ENCODE measurements at places on chromosomes 1 and 21.

DNA sequence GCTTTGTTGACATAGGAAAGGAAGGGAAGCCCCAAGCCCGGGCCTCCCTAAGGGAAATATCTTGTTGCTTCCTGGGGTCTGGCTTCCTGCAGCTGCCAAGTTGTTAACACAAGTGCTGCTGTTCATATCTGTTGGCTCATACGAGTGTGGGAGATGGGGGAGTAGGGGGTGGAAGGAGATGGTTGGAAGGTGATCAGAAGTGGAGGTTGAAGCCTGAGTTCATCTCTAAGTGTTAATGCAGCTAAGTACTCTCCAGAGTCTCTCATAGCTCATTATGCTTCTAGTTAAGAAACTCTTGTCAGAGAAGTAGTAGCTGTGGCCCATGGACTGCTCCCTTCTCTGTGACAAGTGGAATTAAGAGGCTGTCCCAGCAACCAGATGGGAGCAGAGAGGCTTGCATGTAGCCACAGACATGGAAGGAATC lies 319.2 kb upstream of the SPAG17 start:
- no peak for DNase-seq

DNA sequence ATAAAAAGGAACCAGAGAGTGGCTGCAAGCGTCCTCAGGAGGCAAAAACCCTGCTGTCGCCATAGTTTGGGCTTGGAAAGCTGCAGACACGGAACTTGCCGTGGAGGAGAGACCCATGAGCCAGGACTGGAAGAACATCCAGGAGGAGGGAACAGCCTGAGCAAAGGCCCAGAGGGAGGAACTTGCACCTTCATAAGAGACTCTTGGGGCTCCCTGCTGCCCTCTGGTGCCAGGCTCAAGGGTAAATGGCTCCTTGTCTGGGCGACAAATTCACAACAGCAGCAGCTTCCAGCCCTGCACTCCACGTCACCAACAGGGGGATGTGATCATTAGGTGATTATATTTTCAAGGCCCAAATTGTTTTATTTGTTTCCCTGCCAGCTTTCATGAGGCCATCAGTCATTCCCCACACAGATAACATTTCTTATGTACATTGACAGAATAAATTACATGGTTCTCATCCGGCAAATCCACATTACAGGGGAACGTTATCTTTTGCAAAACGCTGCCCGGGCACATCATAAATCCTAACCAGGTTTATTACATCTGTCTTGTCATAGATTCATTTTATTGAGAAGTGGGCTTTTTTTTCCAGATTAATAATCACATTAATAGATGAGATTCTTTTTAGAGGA lies 143.0 kb upstream of the GRIK3 start:
- no peak for DNase-seq

GRCh38 chr1:246517391-246517790 lies 10.3 kb upstream of the SMYD3 start:
- DNase-seq, result no peak

DNA sequence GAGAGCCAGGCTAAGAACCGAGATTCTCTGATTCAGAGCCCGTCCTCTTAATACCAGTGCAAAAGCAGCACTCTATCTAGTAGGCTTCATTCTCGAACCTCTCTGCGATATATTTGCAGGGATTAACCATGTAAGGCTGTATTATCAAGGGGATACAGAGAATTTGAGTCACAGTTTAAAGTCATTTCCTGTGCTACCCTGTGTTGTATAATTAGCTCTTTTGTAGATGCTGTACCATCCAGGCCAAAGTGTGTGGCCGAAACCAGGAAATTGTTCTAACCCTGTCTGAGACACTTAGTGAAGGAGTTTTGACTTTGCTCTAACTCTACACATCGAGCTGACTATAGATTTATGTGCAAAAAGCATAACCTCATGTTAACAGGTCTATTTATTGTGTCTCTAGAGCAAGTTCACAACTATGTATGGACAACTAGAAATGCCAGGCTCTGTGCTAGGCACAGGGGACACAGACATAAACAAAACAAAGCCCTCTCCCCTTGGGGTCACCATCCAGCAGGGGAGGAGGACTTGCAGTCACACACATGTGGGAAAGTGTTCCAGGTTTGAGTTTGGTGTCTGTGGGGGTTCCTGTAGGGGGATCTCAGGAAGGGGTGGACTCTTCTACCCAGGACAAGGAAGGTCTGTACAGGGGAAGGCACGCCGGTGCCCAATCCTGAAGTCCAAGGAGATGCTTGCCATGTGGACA lies 182.2 kb downstream of the DHRS3 start:
- no peak for DNase-seq

- no peak for DNase-seq
Measured at GRCh38 chr1:20936621-20937020, 149.5 kb upstream of the HP1BP3 start.

GRCh38 chr1:102588536-102588935 lies 519.8 kb downstream of the COL11A1 start:
- DNase-seq, result no peak

- no peak for DNase-seq
Measured at GRCh38 chr1:995665-996633, 3.9 kb downstream of the HES4 start.

GRCh38 chr1:240199758-240200645 lies 108.3 kb downstream of the FMN2 start:
- no peak for DNase-seq

DNA sequence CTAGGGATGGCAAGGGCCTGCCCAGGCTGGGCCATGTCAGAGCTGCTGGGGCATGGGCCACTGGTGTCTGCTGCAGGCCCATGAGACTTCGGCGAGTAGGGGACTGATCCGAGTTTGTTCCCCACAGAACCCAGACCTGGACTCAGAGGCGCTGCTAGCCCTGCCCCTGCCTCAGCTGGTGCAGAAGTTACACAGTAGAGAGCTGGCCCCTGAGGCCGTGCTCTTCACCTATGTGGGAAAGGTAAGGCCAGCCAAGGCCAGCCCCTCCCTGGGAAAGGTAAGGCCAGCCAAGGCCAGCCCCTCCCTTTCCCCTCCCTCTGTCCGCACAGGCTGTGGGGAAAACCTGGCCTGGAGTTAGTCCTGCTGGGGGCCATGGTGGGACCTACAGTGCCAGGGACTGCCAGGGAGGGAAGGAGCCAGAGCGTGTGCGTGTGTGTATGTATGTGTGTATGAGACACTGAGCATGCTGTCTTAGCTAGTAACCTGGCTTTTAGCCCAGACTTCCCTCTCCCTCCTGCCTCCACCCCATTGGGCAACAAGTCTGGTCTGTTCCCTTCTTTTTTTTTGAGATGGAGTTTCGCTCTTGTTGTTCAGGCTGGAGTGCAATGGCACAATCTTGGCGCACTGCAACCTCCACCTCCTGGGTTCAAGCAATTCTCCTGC lies 8.0 kb downstream of the FAAH start:
- peak; percentile 84 for DNase-seq

- no peak for DNase-seq
Measured at GRCh38 chr1:181504399-181504842, 21.1 kb downstream of the CACNA1E start.

GRCh38 chr1:18927082-18927653 lies 24.8 kb upstream of the ALDH4A1 start:
- DNase-seq, result no peak

- DNase-seq, result no peak
Measured at GRCh38 chr1:116164604-116165368, 53.6 kb downstream of the MAB21L3 start.

- DNase-seq, result no peak
Measured at GRCh38 chr1:65946960-65947359, 154.3 kb downstream of the PDE4B start.

DNA sequence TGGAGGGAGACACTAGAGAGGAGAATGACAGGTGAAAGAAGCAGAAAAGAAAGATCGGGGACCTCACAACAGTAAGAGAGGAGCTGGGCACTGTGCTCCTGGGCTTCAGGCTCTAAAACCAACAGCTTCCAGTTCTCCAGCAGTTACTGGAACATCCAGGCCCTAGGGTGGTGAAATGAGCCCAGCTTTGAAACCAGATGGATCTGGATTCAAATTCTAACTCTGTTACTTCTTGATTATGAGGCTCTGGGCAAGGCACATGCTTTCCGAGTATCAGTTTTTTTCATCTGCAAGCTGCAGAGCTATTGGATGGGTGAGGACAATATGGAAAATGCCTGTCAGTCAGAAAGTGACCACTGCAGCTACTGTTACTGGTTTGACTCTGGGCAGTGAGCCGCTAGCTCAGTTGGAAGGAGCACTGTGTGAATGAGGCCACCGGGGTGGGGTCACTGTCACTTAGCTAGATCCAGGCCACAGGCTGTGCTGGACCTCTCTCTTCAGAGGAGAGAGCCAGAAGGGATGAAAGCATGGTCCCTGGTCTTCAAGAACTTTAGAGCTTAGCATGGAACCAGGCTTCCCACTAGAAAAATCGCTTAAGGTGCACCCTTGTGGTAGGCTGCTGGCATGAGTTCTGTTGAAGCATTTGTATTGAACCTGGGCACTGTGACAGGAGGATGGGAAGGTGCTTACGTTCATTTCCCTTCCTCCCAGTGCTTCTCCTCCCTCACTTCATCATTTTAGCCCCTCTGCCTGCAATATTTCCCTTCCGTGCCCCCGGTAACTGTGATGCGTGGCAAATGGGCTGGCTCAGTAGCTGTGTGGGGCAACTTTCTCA lies 12.2 kb downstream of the PLEKHO1 start:
- DNase-seq, result no peak

DNA sequence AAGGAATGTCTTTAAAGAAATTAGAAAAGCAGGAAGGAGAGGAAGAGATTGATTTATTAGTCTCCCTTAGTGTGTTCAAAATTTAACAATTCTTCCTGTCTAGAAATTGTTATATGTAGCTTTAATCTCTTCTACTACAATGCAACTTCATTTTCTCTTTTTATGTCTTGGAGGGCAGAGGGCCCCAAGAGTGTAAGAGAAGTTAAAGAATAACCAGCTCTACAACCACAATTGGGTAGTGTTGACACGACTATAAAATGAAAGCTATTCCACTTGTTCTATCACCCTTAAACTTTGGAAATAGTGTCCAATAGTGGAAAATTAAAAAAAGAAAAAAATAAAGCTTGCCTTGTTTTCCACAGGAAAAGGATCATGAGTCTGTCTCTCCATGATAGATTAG lies 82.6 kb upstream of the DPYD start:
- DNase-seq, result no peak

- DNase-seq, result no peak
Measured at GRCh38 chr1:34267326-34267725, 90.6 kb downstream of the C1orf94 start.

DNA sequence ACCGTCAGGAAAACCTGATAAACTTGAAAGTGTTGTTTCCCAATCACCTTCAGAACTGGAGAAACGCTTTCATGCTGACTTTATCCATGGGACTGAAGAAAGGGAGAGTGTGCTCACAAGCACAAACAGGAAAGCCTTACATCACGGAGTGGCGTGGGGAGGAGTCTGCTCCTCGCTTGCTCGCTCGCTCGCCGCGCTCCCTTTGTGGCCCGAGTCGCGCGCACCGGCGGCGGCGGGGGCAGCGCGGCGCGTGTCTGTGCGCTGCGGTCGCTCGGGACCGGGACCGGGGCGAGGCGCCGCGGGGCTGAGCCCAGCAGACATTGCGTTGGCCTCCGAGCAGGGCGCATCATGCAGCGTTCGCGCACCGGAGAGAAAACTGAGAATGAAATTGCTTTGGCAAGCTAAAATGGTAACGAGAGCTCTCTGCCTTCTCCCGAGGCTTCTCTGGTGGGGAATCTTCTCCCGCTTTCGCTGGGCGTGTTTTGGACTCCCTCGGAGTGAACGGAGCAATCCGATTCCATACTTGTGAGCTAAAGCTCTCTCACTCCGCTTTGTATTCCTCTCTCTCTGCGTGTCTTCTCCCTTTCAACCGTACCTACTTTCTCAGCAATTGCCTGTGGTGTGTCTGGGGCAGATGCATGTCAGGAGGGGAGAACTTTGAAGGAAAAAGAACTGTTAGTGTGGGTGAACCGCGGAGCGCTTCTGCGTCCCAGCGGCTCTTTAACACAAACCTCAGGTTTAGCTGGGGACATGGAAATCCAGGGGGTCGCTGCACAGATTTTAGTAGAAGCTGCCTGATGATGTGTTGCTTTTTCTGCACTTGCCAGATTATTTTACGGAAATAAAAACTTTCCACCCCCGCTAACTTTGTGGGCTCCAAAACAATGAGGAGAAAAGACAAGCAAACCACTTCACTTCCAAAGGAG lies at the start of gene RGL1:
TSS of gene RGL1 (plus strand) at position 205 of the 926 bp plus-strand sequence. CDS start at position 383, 178 bp downstream.
- DNase-seq, result peak; percentile 85

GRCh38 chr1:234716908-234717375 lies 107.0 kb upstream of the IRF2BP2 start:
- peak; percentile 59 for DNase-seq

DNA sequence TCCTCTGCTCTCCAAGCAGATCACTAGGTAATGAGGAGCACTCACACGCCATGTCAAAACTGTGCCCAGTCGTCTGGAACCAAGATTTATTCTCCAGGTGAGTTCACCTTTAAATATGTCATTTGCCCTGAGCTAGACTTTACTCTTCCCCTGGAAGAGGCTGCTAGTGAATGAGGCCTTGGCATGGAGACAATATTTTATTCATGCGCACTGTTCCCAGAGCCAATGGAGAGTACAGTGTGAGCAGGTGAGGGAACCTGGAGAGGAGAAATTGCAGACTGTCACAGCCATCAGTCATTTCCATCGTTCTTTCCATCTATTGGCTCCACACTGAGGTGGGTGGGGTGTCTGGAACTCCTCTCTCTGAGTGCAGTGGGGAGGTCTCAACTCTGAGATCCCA lies 333.6 kb downstream of the KCNH1 start:
- no peak for DNase-seq

DNA sequence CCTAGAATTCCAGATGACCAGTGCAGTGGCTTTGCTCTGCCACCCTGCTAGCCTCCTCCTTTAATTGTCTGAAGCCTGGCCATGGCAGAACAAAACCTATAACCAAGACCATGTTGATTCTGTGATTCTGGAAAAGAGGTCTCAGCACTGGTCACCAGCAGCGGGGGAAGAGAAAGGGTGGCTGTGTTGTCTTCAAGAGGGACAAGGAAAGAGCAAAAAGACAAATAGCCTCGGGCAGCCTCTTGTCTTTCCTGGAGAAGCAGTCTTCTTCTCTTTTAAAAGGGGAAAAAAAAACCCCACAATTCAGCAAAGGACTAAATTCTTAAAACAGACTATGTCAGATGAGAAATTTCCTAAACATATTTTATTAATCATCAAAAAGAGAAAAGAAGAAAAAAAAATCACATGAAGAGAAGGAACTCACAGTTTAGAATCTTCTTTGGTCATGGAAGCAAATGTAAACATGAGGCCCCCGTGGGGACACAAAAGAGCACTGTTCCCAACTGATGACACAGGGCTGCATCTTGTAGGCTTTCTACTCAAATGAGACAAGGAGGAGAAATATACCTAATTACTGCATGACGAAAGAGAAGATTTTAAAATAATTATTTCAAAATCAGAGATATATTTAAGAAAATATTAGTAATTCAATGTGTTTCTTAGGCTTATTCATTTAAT lies 36.3 kb upstream of the RAP1GAP start:
- DNase-seq, result no peak

Measured in sciatic nerve (tissue), 2 donors.